Endothelial cell (in vitro differentiated cells): ENCODE measurements at places on chromosomes 6 and 20.

DNA sequence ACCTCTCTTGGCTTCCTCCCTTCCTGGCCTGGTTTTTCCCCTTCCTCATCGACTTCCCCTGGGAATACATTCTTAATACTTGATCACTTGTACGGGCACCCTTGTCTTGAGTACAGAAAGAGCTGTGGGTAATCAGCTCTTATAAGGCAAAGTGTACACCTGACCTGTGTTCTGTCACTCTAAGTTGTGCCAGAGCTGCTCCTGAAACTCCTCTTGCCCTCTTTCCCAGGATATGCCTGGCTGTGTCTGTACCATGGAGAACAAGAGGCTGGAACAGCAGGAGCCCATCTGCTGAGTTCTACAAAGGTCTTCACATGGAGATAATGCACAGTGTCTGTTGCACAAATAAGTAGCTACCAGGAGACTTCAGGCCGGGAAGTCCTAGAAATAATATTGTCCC, 110.1 kb downstream of the FOXA2 start:
- DNase-seq, result no peak

- DNase-seq, result no peak
These were observed 293.9 kb downstream of the QKI start for GRCh38 chr6:163708466-163708865.

DNA sequence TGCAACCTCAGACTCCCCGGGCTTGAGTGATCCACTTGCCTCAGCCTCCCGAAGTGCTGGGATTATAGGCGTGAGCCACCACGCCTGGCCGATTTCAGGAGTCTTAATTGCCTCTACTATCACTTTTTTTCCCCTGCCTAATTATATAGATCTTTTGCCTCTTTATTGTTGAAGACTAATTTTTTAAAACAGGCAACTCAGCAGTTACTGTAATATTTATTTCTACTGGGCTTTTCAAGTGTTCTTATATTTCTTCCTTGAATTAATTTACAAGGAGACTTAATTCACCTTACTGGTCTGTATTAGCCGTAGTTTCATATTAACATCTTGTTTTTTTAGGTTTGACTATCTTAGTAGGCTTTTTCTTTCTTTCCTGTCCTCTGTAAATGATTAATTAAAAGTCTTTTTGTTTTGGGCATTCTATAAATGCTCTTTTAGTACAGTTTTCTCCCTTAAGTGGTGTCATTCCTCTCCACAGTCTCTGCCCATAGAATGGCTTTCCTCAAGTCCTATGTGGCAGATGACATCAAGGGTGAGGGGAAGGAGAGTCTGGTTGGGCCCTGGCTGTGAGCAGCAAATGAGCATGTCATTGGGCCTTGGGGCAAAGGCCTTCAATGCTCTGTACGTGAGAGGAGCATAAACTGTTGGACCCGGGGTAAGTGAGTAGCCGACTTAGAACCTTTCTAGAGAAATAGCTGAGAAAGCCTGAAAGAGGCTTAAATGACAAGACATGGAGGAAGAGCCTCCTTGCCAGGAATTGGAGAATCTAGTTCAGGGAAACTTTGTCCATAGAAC, 36.0 kb downstream of the ANKS1A start:
- no peak for DNase-seq

DNA sequence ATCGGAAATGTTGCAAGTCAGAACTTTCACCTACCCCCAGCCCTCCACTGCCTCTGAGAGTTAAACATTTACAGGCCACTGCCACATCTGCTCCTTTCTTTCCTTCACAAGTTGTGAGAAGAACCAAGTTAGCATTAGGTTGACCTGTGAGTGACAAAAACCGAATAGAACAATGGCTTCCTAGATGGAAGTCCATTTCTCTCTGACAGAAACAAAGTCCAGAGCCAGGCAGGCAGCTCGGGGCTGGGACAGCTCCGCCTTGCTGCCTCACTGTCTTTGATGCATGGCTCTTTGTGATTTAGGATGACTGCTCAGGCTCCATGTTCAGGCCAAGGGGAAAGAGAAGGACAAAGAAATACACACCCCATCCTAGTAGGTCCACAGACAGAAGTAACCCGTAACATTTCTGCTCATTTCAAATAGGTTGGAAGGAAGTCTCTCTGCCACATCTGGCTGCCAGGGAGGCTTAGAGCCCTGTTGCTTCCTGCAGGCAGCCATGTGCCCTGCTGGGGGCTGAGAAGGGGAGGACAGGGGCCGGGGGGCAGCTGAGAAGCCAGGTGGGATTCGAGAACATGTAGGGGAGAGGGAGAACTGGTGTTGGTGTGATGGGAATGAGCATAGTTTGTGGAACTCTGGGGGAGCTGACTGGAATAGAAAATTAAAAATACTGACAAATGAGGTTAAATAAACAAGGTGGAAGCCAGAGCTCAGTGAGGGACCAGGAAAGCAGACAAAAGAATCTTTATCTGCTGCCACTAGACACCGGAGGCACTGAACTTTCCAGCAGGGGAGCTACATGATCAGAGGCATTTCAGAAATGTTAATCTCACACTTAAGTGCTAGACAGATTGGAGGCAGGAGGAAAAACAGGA, 19.5 kb upstream of the IER3 start:
- no peak for DNase-seq

- DNase-seq, result no peak
These were observed 1.3 kb upstream of the SDCBP2 start for GRCh38 chr20:1330075-1330830.

DNA sequence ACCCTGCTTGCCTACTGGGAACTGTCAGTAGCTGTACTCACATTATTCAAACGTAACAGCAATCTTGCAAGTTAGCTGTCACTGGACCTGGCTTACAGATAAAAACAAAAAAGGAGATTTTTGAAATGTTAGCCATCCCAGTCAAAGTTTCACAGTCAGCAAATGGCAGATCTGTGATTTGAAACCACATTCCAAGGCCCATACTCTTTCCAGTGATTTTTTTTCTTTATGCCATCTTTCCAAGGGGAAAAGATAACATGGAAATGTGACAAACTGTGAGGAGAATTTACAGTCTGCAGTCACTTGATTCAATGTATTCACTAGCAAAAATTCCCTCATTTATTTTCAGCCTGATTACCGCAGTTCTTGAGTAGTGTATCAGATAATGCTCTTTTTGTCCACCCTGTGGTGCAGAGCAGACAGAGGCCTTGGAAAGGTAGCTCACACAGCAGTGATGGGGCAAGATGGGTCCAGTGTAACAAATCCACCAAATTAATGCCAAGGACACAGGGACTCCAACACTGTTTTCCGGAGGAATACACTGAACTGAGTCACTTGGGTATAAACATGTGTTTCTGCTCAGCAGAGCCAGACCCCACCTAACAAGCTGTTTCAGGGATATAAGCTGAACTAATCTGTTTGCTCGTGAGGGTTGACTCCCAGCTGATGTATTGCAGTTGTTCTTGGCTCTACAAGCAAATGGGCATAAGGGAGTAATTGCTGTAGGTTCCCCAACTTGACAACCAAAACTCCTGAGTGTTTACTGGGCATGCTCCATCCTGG, 49.9 kb upstream of the ADGRF1 start:
- DNase-seq, result no peak
